ENCODE measurements at places on chromosomes 1 and 21.

GRCh38 chr1:64308866-64309265, 105.4 kb downstream of the UBE2U start:
- DNase-seq, result no peak

- DNase-seq, result no peak
Observed at GRCh38 chr1:2518528-2518927, 7.9 kb downstream of the PANK4 start.

DNA sequence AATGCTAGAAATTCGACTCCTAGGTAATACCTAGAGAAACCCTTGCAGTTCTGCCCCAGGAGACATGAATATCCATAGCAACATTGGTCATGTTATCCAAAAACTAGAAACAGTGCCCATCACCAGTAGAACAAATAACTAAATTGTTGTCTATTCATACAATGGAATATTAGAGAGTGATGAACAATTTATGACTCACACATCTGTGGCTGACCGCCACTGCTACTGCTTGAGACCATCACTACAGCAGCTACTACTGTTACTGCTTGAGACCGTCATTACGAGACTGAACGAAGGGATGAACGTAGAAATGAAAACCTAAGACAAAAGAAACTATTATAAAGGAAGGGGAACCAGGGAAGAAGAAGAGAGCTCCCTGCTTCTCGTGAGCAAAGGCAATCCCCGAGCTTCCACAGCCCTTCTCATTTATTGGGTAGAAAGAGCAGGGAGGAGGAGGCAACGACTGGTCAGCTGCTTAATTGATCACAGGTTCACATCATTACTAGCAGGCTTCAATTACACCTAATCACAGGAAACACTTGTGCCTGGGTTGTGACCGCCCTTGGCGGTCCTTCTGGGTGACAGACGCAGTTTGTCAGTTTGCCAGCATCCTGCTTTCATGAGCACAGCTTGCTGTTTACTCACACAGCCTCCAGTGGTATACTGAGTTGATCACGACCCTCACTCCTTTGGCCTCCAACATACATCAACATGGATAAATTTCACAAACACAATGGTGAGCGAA, 14.1 kb upstream of the PADI4 start:
- no peak for DNase-seq

GRCh38 chr1:223720971-223721591, 8.7 kb downstream of the CAPN2 start:
- no peak for DNase-seq

- DNase-seq, result no peak
Observed at GRCh38 chr1:61591351-61591750, 133.6 kb downstream of the TM2D1 start.

DNA sequence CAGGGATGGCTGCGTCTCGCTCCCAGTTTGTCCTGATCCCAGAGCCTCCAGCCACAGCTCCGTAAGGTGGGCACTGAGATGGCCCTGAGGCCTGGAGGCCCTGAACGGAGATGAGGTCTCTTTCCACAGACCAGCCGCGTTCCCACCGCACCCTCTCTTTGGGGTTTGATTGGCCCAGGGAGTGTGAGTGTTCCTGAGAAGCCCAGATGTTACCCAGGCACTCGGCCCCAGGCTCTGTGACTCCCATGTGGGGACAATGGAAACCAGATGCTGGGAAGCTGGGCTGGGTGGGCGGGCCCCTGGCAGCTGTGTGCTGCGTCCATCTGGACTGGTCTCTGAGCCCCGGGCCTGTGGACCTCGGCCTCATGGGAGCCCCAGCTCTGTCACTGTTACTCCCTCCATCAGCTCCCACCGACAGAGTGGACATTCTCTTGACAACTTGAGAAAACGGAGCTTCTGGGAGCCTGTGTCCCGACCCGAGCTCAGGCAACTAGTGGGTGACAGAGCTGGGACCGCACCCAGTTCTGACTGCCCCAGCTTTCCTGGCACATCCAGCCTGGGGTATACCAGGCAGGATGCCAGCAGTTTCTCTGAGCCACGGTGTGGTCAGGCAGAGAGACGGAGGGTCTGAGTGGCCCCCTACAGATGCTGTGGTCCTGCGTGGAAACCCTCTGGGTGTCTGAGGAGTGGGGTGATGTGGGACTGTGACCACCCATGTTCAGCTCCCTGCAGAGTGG, 9.8 kb upstream of the COL6A1 start:
- peak; percentile 96 for DNase-seq
